Natural killer cell (primary cell): ENCODE measurements at places on chromosomes 2 and 18.

- DNase-seq, result no peak
These were observed 3.5 kb upstream of the NAGK start for GRCh38 chr2:71064754-71065621.

DNA sequence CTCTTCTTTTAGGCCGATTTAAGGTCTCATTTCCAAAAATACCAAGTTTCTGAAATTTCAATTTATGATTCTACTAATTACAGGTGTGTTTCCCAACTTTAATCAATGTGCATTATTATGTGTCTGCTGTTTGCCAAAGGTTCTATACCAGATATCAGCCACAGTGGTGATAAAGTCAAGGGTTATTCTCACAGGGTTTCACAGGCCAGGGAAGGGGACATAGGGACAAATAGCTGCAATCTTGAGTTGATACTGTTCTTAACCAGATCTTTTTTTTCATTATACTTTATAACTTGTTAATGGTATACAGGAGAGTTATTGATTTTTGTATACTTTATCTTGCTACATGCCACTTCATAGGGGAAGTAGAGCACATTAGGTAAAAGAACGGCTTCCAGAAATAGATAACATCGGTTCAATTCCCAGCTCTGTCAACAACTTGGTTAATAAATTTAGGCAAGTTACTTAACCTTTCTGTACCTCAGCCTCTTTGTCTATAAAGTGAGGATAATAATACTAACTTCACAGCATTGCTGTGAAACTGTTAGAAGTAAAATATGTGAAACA is 28.9 kb downstream of the RBM44 start:
- no peak for DNase-seq

DNA sequence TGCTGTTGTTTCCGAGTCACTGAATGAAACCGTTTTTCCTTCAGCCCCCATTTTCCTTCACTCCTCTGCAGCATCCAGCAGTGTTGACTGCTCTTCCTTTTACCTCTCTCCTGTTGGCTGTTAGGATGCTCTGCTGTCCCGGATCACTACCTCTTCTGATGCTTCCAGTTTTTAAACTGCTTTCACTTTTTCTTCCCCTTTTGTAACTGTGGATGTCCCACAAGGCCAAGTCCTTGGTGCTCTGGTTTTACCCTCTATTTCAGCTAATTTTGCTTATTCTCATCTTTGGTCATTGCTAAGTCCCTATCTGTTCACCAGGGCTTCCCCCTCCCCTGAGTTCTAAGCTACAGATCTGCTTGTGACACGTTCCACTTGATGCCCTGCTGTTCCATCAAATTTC is 39.4 kb upstream of the MAP4K3 start:
- no peak for DNase-seq

DNA sequence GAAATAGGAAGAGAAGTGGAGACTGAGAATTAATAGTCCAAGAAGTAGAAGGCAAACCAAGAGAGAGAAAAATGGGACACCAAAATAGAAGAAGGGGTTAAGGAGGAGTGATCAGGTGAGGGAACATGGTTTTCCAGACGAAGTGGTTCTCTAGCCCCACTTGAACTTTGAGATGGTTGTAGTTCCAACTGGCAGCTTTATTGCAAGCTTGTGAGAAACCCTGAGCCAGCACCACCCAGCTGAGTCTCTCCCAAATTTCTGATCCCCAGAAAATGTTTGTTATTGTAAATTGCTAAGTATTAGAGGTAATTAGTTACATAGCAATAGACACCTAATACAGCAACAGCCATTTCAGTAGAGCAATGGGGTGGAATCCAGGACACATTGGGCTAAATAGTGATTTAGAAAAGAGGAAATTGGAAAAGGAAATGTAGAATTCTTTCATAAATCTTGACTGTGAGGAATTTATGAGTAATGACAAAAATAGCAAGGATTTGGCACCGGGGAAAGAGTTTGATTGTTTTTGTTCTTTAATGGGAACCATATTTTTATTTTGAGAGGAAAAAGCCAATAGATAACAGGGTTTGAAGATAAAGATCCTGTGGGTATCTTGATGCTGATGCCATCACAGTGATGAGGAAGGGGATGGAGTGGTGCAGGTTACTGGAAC is 62.1 kb upstream of the XDH start:
- no peak for DNase-seq

DNA sequence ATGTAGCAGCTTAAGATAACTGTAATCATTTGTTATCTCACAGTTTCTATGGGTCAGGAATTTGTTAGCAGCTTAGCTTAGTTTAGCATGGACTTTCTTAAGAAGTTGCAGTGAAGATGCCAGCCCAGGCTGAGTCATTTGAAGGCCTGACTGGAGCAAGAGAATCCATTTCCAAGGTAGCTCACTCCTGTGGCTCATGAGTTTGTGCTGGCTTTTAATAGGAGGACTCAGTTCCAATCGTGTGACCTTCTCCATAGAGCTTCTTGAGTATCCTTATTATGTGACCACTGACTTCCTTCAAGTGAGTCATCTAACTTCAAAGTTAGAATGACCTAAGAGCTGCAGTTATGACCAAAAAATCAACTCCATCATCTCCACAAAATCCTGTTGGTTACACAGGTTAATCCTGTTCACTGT is 1.4 kb downstream of the GPATCH11 start:
- DNase-seq, result no peak

DNA sequence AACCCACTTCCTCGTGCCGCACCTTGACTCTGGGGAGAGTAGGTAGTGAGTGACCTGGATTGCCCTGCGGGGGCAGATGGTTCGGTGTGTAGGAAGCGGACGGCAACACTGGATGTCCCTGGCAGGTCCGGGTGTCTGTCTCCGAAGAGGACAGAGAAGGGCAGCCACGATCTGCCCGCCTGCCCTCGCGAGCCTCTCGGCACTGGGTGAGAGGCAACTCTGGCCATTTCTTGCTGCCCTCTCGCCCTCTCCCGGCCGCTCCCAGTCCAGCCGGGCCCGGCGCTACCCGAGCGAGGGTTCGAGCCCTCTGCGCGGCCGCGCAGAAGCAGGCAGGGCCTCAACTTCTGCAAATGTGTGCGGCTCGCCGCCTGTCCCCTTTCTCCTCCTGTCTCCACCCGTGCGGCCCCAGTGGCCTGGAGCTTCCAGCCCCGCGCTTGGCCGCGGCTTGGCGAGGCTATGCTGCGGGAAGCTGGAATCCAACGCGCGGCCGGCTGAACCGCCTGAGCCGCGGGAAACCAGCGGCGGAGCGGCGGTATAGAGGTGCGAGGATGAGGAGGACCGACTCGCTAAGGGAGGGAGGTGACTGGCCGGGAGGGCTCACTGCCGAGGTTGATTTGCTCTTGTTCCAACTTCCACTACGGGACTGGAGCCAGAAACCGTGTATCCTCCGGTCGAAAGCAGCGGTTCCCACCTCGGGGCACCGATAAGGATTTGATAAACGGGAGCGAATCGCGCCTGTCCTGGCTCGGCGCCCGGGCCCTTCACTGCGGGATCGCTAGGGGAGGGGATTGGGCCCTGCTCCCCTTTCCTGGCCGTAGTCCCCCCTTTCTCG is 1.5 kb downstream of the EPAS1 start:
- DNase-seq, result peak; percentile 22

GRCh38 chr2:205800224-205800623 is 117.9 kb downstream of the NRP2 start:
- DNase-seq, result no peak

DNA sequence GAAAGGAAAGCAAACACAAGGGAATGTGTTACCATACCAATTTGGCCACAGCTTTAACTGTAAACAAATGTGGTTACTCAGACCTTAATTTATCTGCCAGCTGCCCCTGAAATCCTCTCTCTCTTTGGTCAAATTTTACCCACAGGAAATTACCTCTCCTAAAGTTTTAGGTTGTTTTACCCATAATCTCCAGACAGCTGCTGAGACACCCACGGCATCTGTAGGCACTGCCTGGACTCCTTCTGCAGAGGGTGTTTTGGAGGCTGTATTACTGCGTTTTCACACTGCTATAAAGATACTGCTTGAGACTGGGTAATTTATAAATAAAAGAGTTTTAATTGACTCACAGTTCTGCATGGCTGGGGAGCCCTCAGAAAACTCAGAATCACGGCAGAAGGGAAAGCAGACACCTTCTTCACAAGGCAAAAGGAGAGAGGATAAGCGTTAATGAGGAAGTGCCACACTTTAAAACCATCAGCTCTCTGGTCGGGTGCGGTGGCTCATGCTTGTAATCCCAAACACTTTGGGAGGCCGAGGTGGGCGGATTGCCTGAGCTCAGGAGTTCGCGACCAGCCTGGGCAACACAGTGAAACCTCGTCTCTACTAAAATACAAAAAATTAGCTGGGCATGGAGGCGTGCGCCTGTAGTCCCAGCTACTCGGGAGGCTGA is 677.5 kb upstream of the FSHR start:
- DNase-seq, result no peak

GRCh38 chr18:64099244-64099643 is 49.6 kb downstream of the LINC00305 start:
- DNase-seq, result no peak

GRCh38 chr18:72470391-72470790 is 73.8 kb downstream of the CBLN2 start:
- no peak for DNase-seq

DNA sequence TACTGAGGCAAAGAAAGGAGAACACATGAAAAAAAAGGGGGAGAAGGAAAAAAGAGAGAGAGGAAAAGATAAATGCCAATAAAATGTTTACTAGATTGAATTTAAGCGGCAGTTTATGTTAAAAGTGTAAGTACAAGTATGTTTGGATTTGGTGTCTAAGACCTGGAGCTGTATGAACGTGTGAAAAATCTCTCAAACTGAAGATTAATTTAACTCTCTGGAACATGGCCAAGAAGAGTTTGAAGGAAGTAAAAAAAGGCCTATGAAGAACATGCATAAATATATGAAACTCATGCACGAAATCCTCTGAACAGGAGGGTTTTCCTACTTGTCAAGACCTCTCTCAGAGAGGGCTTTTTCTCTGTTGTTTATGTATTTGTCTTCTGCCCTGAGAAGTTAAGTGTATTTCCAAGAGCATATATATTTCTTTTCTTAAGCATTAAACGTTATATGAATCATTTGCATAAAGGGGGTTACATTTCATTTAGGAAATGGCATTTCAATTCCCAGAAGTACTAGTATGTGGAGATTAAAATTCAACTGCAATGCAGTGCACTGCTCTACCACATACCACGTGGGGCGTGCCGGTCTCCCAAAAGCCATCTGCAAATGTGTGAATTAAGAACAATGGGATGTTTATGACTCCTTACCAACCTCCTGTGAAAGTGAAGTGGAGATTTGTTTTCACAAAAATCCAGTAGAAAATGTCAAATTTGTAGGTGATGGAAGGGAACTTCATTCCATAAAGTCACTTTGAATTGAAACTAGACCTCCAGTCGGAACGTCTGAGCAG is 281.1 kb upstream of the TRIB2 start:
- DNase-seq, result no peak

DNA sequence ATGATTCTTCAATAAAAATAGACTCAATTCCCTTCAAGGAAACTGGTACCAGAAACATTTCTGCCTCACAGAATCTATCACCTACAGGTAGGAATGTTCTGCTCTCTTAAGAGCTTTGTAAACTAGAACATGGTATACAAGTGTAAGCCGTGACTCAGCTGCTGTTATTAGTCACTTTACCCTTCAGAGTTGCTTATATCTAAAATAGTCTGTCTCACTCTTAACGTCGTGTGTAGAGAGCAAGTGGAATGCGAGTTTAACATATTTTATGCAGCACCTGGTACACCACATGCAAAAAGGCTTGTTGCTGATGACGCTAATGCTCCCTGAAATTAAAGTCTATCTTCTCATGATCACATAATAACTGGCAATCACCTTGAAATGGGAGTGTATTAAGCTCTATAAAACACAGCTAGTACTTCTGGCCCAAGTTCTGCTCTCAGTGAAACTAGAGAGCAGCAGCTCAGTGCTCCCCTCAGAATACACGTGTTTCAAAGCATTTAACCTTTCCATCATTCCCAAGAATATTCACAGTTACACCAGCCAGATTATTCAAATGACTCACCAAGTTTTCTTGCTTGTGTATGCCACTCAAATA is 420.0 kb downstream of the ZEB2 start:
- no peak for DNase-seq

DNA sequence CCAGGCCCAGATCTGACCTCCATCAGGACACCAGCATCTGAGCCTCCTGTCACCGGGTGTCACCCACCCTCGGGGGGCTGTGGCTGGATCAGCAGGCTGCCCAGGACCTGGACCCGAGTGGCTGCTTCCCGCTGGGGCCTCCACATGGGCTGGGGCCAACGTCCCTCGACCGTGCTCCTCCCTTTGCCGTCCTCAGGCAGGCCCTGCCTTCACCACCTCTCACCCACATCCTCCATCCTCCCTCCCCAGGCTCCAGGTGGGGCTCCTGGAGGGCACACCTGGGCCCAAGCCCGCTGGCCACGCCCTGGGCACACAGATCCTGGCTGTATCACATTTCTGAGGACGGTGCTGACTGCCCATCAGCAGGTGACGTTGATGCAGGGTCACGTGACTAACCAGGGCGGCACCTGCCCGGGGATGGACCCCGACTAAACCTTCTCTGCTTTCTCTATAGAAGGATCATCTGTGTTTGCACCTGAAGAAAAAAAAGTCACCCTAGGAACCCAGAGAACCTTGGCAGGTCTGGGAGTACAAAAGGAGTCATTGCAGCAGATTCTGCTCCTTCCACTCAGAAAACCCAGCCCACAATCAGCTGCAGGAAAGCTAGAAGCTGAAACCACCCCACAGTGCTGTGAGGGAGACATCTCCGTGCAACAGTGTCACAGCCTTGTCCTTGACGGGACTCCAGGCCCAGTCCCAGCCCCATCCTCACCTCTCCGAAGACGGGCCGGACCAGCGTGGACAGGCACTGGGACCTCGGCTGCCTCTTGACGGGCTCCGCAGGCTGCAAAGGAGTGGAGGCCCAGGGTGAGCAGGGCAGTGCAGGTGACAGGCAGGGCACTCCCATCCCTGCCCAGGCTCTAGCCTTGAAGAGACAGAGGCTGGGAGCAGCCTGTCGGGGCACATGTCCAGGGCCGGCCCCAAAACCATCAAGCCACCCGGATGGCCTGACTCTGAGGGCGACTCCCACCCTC is 11.2 kb downstream of the STK25 start:
- no peak for DNase-seq

DNA sequence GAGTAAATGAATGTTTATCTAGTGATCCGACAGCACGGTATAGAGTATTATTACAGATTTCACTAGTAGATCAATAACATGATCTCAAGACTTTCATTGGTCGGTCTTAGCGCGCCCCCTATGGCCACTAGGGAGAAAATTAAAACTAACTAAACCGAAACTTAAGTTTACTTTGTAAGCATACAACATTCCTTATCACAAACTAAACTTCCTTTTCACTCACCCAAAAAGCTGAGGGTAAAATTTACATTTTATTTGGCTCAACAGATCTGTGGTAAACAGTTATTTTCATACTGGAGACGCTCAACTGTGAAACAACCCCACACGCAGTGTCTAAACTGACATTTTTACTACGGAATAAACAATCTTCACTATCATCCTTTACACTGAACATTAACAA is 215.6 kb upstream of the MAP2 start:
- no peak for DNase-seq
